HL-60 (cell line): ENCODE measurements at places on chromosomes 13 and 19.
A peak's percentile ranks its signal among the peaks of the same experiment; 100 is the strongest.

DNA sequence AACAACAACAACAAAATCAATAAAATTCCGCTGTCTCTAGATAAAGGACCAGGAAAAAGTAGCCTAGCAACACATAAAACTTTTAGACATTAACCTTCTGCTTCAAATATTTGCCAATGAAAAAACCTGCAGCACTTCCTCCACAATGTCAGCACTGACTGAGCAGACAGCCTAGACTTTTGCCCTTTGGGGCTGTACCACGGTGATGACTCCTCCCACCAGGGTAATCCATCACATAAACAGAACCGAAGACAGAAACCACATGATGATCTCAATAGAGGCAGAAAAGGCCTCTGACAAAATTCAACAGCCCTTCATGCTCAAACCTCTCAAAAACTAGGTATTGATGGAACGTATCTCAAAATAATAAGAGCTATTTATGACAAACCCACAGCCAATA, 30.2 kb upstream of the TRPC4 start:
- DNase-seq, result no peak

DNA sequence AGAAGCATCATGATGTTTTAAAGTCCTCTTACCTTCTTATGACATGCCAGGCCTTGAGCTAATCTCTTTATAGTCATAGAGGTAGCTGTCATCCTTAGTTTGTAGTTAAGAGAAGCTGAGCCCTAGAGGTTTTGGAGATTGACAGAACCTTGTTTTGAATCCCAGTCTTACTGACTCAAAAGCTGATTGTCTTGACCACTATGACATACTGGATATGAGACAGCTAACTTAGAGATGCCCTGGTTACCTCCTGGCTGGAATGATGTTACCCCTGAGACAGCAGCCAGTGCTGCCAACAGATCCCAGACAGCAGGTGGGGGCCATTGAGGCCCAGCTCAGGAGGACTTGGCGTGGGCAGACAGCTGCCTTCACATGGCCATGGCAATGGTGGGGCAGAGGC, 311.0 kb downstream of the MTUS2 start:
- DNase-seq, result no peak

DNA sequence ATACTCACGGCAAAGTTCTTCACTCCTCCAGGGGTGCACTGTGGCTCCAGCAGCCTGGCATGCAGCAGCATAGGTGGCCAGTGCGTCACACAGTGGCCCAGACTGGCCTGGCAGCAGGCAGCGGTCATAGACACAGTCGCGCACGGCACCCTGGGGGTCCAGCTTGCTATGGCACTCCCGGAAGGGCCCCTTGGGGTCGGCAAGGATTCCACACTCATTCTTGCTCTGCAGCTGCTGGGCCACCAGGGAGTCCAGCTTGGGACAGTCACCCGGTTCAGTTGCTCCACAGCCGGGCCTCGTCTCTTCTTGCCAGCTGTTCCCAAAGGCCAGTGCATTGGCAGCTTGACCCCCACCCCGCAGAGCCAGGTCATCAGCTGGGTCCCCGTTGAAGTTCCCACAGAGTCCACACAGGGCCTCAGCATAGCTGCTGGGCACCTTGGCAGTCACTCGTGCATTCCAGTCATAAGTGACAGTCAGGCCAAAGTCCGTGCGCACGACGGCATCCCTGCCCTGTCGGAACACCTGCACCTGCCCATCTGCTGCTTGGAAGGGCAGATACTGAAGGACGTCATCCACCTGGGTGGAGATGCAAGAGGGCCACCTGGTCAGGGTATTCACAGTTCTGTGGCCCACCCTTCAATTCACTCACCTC, 20.6 kb downstream of the FCGBP start:
- no peak for DNase-seq

GRCh38 chr19:1568320-1569019, at the start of gene MEX3D:
MEX3D (minus strand) TSS chr19:1568325; CDS start chr19:1568058, 267 bp downstream.
- DNase-seq, result peak; percentile 47

- DNase-seq, result no peak
Observed at GRCh38 chr19:49094505-49095482, 9.5 kb downstream of the SNRNP70 start.

DNA sequence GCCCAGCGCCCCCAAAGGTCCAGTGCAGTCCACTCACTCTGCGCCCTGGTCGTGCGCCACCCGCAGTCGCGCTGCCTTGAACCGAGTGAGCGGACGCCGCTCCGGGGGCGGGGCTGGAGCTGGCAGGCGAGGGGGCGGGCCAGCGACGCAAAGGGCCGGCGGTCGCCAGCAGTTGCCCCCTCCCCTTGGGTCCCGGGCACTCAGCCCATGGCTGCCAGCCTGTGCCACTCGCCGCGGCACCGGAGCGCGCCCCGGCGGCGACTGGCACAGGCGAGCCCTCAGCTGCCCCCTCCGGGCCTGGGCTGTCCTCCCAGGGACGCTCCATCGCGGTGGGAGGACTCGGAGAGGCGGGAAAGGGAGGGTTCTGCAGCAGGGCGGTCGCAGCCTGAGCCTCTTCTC, at the start of gene S1PR5:
TSS of gene S1PR5 (minus strand) at position 87 of the 399 bp plus-strand sequence. CDS start 2,436 bp downstream, outside the sequence.
- no peak for DNase-seq

DNA sequence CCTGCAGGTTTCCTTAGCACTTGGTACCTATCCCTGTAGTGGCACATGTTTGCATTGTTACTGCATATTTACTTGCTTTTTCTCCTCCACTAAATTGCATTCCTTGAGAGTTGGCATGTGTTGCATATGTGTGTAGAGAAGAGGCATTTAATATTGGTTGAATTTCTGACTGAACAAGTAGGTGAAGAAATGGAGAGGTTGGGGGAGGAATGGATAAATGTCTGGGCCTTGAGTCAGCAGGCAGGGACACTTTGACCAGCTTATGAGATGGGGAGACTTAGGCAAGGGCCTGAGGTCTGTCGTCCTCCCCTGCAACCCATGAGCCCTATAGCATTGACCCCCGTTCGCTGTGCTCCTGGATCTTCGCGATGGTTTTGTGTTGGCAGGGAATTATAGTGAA, 2.0 kb upstream of the GPR18 start:
- no peak for DNase-seq

- no peak for DNase-seq
Observed at GRCh38 chr13:112743451-112744167, 53.8 kb downstream of the ATP11A start.

- no peak for DNase-seq
Observed at GRCh38 chr13:34164582-34164981, 346.6 kb downstream of the RFC3 start.

DNA sequence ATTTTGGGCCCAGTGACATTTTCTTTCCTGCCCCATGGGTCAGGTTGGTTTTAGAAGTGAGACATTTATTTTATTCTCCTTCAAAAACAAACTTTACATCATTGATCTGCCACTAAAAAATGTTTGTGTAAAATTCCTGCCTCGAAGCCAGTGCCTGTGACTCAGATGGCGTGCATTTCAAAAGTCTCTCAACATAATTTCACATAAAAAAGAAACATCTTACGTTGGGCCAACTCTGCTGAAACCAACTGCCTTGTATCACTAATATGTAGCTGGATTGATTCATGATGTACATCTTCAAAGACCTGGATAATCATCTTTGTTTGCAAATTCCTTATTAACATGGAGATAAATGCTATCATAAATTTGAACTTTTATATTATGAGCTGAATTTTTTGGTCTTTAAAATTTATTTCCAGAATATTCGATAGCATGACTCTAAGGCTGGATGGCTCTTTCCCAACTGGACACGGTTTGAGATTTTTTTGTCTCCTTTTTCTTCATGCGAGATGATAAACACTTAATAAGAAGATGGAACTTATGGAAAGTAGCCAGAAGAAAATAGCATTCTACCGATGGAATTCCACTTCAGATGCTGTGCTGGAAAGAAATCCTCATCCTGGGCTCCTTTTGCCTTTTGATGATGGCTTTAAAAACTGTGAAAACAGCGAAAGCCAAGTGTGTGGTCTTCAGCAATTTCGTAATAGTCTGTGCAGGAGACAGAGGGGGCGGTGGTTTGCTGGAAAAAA, 420.5 kb downstream of the FGF9 start:
- no peak for DNase-seq
